Stimulated activated CD4-positive, alpha-beta T cell treated with anti-CD3 and anti-CD28 coated beads, Interleukin-1b, Interleukin-23, amount 100 ng/mL, for 48 hours (primary cell): ENCODE measurements at places on chromosomes 5 and 9.

DNA sequence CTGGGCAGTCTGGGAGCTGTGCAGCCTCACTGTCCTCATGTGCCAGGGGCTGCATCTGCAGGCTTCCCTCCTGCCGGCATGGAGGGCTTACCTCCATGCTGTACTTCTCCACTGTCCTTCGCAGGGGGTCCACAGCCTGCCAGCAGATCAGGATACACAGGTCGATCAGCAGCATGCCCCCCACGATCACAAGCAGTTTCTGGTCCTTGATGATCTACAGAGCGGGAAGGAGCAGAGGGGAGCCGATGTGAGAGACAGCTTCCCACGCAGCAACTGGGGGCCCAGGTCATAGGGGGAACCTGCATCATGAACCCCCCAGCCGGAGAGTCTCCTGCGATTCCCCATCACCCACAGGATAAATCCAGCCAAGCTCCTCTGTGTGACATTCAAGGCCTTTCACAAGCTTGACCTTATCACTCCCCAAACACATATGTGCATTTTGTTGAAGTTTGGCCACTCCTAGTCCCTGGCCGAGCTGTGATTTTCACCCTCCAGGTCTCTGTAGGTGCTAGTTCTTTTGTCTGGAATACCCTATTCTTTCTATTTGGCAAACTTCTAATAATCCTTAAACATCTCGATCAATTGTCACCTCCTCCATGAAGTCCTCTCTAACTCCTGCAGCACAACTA lies 107.3 kb upstream of the TBC1D2 start:
- DNase-seq, result no peak

DNA sequence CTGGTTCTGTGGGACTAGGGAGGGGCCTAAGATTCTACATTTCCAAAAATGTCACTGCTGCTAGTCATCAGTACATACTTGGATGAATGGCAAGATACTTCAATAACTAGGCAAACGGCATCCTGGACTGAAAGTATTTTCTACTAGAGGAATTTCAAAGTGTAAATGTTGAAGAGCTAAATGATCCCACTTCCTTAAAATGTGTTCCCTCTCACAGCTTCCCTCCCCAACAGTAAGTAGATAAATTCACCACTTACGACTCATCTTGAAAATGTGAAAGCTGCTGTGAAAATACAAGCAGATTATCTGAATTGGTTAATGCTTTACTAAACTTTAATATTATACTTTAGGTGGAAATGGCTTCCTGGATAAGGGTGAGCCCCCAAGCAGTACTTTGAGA lies 1571.5 kb upstream of the WWC1 start:
- DNase-seq, result no peak

GRCh38 chr9:35731415-35732184 lies 395 bp downstream of the TLN1 start:
- DNase-seq, result no peak

DNA sequence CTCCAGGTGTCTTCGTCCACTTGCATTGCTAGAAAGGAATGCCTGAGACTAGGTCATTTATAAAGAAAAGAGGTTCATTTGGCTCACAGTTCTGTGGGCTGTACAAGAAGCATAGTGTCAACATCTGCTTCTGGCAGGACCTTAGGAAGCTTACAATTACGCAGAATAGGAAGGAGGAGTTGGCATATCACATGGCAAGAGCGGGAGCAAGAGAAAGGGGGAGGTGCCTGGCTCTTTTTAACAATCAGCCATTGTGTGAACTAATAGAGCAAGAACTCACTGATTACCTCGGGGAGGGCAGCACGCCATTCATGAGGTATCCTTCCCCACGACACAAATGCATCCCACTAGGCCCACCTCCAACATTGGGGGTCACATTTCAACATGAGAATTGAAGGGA lies 134.4 kb upstream of the EFNA5 start:
- no peak for DNase-seq

GRCh38 chr5:99061299-99061698 lies 132.5 kb upstream of the CHD1 start:
- no peak for DNase-seq

DNA sequence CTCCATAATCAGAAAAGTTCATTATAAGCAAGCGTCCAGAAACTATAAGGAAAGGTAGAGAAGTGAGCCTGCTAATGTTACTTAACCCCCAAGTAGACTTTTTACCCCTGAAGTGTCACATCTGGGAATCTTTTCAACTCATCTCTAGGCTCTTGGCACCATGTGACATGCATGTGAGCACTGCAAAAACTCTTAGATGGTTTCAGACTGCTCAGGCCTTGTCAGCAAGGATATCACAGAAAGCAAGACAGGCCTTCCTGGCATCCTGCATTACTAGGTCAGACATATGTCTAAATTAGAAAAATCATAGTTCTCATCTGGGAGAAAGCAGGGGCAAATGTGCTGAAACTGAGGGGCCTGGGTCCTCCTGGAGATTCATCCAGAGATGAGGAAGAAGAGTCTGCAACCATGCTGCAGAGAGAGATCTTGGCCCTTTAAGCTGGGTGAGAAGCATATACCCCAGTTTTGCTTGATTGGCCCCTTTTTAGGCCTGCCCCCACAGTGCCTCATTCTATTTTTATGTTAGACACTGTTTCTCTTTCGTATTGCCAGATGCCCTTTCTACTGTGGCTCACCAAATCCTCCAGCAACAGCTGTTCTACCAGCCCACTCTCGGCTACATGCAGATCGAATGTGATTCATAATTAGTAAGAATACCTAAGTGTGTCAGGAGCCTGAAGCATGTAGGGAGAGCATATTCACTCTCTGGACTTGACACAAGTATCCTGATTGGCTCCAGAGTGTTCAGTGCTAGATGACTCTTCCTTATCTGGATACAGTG lies 19.0 kb downstream of the TMEM8B start:
- DNase-seq, result peak; percentile 75

DNA sequence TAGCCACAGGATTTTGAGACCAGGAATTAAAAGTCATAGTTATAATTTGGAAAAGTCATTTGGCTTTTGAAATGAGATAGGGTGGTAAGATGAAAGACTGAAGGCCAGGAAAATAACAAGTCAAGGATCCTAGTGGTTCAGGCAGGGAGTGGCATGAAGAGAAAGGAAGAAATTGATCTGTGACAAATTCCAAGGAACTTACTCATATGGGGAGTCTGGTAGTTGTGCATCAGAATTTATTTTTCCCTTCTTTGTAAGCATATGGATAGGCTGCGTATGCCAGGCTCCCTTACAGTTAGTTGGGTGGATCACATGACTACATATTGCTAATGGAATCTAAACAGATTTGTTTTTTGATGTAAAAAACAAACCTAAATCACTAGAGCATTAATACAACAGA lies 21.0 kb downstream of the ISL1 start:
- no peak for DNase-seq

- no peak for DNase-seq
Measured at GRCh38 chr5:132828846-132829494, 1.5 kb downstream of the SHROOM1 start.

- no peak for DNase-seq
Measured at GRCh38 chr9:97723819-97724218, 26.7 kb upstream of the XPA start.

- no peak for DNase-seq
Measured at GRCh38 chr5:55585206-55585610, 50.4 kb upstream of the PLPP1 start.

DNA sequence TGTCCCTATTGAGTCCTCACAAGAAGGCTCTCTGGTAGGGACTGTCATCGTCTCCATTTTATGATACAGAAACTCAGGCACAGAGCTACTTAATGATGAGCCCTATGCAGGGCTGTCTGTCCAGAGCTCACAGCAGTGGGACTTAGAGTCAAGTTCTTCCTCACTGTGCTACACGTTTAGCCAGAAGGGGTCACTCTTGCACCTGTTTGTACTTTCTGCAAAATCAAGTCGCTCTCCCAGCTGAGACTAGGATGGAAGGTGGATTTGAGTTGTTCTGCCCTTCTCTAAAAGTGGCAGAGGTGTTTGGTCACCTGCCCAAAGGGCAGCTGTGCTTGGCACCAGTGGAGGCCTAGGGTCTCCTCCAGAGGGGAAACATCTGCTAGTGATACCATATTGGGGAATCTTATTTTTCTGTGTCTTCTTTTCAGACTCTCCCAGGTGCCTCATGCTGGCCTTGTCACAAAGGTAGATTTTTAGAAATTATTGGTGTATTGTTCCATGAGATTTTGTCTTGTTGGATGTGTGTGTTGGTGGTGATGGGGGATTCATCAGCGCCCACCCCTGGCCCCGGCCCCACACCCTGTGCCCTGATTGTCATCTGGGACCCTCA lies 104.2 kb downstream of the PPARGC1B start:
- DNase-seq, result peak; percentile 47

DNA sequence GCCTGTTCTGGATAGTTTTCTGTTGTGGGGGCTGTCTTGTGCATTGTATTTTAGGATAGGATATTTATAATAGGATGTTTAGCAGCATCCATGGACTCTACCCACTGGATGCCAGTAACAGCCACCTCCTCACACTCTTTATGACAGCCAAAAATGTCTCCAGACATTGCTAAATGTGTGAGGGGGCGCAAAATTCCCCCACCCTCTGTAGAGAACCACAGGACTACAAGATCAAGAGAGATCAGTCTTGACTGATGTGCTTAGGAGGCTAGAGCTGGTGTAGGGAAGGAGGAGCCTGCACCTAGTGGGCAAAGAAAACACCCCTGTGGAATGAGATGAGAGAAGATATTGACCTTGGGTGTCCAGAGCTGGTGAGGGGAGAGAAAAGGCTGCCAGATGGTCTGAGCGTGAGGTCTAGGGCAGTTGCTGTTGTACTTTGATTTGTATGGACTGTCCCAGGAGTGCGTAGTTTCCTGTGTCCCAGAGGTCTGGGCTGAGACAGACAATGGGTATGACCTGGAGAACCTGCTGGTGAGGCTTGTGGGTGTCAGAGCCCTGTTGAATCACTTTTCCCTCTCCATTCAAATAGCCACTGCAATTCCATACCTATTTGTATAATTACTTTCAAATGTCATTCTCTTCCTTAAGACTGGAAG lies 16.3 kb downstream of the DAPK1 start:
- no peak for DNase-seq

- DNase-seq, result no peak
Measured at GRCh38 chr5:142248853-142249462, 75.9 kb downstream of the SPRY4 start.

DNA sequence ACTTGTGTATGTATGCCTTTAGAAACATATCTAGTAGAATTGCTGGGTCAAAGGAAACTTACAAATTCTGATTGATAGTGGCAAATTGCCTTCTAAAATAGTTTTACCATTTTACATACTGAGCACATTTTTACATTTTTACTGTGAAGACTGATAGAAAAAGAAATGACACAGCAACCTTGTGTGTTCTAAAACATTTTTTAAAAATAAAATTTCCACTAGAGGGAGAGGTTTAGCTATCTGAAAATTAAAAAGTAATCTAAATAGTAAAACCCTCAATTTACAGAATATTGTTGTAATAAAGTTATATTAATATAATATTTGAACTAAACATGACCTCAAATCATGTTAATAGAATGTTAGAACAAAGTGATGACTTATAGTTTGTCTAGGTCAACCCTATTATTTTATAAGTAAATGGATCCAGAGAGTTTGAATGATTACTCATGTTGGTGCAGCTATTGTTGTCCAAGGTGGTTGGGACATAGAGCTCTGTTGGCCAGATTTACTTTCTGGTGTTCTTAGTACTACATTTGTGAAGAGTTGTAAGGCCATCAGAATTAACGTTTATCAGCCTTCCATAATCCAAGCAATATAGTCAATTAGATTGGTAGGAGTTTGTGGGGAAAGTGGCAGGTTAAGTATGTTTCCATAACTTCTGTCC lies 17.2 kb downstream of the CENPP start:
- DNase-seq, result no peak

DNA sequence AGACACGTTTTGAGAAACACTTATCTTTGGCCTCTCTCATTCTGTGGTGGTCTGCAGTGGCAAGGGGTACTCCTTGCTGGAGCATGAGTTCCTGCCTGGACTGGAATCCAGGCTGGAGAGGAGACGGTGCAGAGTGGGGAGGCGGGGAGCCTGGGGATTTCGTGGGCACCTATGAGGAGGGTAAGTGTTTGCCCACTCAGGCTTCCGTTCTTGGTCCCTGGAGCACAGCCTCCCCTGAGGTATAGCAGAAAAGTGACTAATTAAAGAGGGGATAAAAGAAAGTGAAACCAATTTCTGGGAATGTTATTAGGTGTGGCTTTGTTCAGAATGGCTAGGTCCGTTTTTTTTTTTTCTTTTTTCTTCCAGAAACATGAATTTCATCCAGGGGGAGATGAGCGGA lies 90.8 kb downstream of the ARHGAP26 start:
- DNase-seq, result no peak

DNA sequence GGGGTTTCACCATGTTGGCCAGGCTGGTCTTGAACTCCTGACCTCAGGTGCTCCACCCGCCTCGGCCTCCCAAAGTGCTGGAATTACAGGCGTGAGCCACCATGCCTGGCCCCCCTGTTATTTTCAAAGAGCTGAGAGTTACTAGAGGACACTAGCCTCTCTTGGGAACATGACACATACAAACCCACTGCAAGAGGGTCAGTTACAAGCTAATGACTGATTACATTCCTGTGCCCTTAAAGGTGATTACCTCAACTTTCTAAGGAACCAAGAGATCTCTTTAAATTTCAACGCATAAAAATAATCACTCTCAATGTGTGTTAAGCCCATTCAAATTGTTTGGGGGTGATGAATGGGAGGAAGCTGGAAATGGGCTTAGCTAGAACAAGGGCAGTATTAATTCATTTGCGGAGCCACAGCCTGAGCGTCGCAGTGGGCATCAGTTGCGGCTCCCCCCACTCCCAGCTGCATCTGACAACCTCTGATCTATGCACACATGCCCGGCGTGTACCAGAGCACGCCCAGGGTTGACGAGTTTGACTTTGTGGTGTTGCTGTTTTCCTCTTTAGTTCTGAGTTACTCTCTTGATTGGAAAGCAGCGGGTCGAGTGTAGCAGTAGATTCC lies 146.9 kb downstream of the GOLPH3 start:
- no peak for DNase-seq

DNA sequence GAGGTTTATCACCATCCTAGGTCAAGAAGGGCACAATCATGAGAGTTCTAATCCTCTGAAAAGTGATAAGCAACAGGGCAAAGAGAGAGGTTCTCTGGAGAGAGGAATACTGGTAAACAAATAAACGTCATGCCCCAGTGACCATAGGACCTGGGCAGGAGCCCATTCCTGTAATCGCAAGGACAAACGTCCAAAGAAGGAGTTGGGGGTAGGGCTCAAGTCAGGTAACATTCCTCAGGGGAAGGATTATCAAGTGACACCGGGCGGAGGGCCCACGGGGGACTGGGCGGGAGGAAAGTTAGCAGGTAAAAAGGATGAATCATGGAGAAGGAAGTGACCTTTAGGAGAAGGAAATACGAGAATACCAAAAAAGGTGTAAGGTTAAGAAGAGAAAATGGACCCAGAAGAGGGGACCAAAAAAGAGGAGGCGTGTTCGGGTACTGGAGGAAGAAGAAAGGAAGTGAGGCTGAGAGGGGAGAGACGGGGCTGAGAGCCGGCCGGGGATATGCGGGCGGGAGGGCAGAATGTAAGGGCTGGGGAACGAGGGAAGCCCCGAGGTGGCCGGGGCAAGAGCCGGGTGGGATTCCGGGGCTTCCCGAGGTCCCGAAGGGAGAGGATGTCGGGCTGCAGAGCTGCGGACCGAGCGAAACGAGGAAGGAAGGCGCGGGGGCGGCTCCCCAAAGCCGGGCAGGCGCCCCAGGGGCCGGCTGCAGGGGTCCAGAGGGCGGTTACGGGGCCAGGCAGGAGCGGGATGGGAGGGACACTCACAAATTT lies 583 bp downstream of the DIAPH1 start:
- DNase-seq, result peak; percentile 71
